ENCODE measurements at places on chromosomes 16 and 17.

GRCh38 chr17:7262192-7262934 is at the start of gene CLDN7:
CLDN7 (minus strand) TSS chr17:7262478; CDS start chr17:7262043, 435 bp downstream.
- no peak for DNase-seq

DNA sequence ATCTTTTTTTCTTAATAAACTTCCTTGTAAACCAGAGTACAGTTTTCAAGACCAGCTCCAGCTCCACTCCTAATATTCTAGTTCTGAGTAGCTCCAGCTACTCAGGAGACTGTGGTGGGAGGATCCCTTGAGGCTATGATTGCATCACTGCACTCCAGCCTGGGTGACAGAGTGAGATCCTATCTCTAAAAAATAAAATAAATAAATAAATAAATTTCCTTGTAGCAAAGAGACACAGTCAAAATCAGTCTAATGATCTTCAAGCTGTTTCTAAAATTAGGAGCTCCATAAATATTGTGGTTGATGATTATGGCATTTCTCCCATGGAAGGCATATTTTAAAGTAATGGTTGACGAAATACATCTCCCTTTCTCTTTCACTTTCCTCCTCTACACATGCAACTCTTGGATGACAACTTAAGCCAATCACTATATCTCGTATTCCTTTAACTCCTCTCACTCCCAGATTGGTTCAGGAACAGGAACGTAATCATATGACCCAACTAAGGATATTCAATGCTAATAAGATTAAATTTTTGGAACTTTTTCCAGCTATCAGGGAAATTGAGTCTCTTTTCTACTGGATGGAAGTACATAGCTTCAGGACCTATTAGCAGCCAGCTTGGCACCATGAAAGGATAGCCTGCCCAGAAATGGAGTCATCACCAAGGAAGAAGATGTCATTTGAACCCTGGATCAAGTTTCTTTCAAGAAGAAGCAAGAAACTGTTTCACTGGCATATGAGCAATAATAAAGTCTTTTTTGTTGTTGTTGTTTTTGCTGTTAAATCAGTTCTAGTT is 42.1 kb upstream of the TAOK1 start:
- peak; percentile 25 for DNase-seq

DNA sequence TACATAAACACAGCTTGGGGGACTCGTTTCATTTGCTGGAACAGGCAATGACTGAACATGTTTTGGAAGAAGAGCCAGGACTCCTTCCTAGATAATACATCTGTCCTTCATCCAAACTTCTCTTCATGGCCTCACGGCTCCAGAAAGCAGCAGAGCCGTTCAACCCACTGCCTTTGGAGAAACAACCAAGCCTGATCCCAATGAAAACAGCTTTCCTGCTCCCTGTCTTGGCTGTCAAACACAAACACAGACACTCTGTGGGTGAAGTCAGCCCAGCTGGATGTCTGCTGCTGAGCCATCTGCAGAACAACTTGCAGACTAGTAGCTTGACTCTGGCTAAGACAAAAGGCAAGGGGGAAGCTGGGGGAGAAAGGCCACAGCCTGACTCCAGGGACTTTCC is 345.1 kb upstream of the PSMD7 start:
- DNase-seq = peak; percentile 74

- DNase-seq = peak; percentile 54
These were observed at the start of gene SPATA32 for GRCh38 chr17:45261577-45262515. SPATA32 (minus strand) TSS chr17:45262094; CDS start chr17:45262016, 78 bp downstream.

DNA sequence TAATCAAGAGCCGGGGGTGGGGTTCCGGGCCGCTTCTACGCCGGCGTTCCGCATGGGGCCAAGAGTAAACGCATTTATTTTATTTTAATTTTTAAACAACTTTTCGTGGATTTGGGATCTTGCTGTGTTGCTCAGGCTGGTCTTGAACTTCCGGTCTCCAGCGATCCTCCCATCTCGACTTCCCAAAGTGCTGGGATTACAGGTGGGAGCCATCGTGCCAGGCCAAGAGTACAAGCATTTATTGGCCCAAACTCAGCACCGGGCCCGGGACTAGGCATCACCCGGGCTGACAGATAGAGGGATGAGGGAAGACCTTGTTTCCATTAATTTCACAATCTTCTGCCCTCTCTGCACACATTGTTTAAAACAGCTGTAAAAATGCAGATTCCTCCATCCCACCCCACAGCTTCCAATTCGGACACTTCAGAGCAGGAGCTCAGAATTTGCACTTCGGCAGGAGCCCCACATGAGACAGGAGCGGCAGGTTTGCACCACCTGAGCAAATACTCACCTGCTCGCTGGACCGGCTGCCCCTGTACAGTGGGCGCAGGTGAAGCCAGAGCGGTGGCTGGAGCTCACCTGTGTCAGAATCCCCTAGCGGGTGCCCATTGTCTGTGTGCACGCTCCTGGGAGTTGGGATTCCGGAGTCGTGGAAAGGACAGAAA is 663 bp upstream of the GINS2 start:
- DNase-seq = no peak

DNA sequence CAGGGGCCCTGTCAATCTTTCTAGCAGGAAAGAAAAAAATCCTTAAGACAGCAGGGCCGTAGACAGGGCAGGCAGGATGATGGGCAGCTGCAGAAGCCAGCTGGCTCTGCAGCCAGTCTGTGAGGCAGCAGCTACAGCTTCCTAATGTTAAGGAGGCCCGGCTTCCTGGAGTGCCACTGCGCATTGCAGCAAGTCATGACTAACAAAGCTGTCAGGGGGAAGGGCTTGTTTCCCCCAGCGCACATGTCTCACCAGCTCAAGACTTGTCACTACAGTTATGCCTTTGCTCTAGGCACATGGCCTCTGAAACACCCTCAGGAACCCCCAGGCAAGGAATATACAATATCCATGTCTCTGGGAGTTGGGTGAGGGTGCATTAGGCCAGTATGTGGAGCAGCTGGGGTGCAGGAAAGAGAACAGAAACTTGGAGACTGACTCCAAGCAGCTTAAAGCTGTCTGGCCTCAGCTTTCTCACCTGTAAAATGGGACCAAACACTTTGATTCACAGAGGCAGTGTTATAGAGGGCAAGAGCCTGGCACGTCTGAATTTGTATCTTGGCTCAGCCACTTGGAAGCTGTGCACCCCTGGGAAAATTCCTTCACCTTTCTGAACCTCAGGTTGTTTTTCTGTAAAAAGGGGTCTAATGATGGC is 220.0 kb downstream of the HAPSTR1 start:
- DNase-seq = no peak

DNA sequence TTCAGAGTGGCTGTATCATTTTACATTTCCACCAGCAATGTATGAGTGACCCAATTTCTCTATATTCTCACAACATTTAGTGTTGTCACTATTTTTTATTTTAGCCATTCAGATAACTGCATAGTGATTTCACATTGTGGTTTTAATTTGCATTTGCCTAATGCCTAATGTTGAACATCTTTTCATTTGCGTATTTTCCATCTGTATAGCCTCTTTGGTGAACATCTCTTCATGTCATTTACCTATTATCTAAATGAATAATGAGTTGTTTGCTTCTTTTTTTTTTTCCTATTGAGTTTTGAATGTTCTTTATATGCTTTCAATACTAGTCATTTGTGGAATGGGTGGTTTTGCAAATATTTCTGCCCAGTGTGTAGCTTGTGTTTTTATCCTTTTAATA is 120.9 kb upstream of the CPHXL start:
- DNase-seq = no peak

DNA sequence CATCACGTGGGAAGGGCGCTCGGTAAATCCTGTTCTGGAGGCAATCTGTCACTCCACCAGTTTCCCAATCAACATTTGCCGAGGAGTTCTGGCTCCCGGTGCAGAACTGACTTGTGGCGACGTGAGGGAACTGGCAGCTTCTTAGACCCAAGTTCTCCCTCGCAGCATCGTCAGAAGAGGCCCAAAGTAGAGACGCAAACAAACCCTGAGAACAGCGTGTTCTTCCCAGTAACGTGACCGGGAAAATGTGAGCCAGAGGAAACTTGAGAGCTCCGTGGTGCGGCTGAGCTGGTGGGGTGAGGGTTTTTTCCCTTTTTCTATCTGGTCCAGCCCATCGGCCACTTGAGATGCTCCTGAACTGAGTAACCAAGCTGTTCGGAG is 158.9 kb upstream of the CACNG5 start:
- DNase-seq = no peak

- DNase-seq = no peak
These were observed 24.5 kb downstream of the PEMT start for GRCh38 chr17:17566896-17567513.

Measured in fibroblast of skin of abdomen (primary cell).